Type B pancreatic cell (in vitro differentiated cells): ENCODE measurements at places on chromosomes 7 and 10. TPM values are rescaled to one million over a fixed set of nuclear protein-coding genes. Genes with fewer than 3 reads are reported as not detected.

Gene LLCFC1
- total RNA-seq, result not detected in 2 replicates

DNA sequence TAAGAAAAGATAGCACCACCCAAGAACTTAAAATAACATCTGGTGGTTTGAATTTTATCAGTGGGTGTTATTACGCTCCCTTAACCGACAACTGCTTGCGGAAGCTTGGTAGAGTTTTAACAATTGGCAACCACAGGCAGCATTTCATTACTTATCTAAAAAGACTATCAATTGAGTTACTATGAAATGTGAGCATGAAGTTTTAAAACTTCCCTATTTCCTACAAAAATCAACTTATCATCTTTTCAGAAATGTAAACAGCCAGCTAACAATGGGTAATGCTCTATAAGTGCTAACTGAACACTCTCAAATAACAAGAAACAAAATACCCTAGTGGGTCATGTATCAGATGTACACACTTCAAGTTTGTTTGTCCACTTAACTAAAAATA lies 68.8 kb downstream of the OSBPL3 start:
- no peaks in the 10 kb centered on the region for H3K27me3 ChIP-seq
- DNase-seq, result no peak
- no peaks in the 10 kb centered on the region for H3K36me3 ChIP-seq
- peaks cover 4% of the 10 kb centered on the region for H3K4me1 ChIP-seq
- H3K4me3 ChIP-seq, result no peak overlapping the region

Gene CCT6A
- total RNA-seq, result 128 and 151 TPM in 2 replicates

DNA sequence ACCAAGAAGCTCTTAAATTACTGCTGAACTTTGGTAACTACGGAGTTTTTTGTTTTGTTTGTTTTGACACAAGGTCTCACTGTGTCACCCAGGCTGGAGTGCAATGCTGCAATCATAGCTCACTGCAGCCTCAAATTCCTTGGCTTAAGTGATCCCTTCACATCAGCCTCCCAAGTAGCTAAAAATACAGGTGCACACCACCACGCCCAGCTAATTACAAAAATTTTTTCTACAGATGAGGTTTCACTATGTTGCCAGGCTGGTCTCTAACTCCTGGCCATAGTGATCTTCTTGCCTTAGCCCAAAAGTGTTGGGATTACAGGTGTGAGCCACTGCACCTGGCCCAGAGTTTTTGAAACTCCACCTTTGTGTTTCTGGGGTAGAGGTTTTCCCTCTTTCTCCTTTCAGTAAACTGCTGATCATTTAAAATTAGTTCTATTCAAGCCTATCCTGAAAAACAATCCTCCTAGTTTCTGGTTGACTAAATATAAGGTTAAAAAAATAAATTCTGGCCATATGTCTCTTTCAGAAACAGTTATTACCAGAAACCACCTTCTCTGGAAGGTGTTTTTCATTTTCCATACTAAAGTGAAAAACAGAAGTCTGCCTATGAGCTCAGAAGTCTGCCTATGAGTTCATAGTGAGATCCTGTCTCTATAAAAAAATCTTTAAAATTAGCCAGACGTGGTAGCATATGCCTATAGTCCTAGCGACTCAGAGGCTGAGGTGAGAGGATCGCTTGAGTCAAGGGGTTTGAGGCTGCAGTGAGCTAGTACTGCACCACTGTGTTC lies 63.9 kb downstream of the VOPP1 start:
- no peaks in the 10 kb centered on the region for H3K36me3 ChIP-seq
- H3K27ac ChIP-seq, result no peak overlapping the region
- H3K4me3 ChIP-seq, result no peak overlapping the region
- no peak for DNase-seq

DNA sequence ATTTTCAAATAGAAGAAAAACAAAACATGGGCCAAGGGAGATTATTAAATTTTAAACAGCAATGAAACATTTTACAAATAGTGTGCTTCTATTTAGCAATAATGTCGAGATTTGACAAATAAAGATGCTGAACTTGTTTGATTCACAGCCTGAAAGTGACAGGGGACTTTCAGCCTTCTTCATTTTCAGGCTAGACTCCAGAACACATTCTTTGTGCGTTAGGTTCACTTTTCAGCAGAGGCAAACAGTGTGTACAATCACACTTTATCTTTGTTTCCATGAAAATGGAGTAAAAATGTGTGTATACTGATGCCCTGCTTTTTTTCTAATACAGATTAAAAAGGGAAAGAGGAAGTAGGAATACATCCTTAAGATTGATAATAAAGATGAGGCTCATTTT lies 35.6 kb downstream of the FAM171A1 start:
- no peak overlapping the region for H3K4me3 ChIP-seq
- H3K4me1 ChIP-seq, result peaks cover 25% of the 10 kb centered on the region
- H3K27me3 ChIP-seq, result no peaks in the 10 kb centered on the region
- peaks cover 5% of the 10 kb centered on the region for H3K36me3 ChIP-seq
- no peak overlapping the region for H3K27ac ChIP-seq

DNA sequence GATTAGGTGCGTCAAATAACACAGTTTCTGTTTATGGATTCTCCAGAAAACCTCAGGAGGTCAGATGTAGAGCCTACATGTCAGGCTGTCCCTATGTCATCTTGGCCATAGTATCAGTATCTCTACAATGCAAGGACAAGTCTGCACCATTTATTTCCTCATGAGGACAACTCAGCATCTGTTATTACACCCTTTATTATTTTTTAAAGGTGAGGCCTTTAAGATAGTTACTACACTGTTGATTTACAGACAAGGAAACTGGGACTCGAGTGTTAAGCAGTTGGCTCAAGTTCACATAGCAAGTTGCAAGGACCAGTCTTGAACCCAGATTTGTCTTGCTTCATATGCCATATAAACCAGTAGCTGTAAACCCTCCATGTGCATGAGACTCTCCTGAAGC lies 23.2 kb upstream of the PPA1 start:
- H3K4me1 ChIP-seq, result no peaks in the 10 kb centered on the region
- no peaks in the 10 kb centered on the region for H3K27me3 ChIP-seq
- H3K4me3 ChIP-seq, result no peak overlapping the region
- no peak for DNase-seq
- no peaks in the 10 kb centered on the region for H3K36me3 ChIP-seq
- H3K27ac ChIP-seq, result no peak overlapping the region

Gene ANKRD1
- total RNA-seq, result 2.1 and 3.3 TPM in 2 replicates

DNA sequence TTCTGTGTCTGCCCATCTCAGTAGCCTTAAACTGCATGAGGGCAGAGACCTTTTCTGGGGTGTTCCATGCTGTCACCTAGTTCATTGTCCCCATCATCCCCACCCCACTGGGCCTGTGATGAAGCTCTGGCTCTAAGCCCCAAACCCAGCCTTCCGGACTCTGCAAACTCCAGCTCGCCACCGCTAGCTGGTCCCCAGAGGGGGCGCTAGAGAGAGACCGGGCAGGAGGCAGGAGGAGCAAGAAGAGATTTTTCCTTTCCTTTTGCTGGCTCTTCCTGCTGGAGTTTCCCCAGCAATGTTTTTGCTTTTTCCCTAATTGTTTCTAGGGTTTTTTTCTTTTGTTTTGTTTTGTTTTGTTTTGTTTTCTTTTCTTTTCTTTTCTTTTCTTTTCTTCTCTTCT lies 234.4 kb downstream of the TEX36 start:
- no peaks in the 10 kb centered on the region for H3K36me3 ChIP-seq
- H3K4me1 ChIP-seq, result no peaks in the 10 kb centered on the region
- no peak overlapping the region for H3K27ac ChIP-seq

- no peak overlapping the region for H3K27ac ChIP-seq
- no peak for DNase-seq
- no peak overlapping the region for H3K4me3 ChIP-seq
Measured at GRCh38 chr10:33133557-33133956, 175.5 kb upstream of the ITGB1 start.

DNA sequence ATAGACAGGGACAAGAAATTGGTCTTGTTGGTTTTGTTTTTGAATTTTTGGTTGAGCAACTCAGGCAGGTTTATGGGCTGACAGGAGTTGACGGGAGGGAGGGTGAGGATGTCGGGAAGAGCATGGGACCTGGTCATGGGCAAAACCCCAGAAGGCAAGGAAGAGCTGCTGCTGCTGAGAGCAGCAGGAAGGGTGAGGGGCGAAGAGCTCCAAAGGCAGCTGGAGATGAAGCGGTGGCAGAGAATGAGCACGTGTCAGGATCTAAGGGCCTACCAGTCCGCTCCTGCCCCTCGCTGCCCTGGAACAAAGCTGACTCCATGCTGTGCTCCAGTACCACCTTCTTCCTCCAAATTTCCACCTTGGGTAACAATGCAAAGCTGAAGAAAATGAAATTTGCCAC lies 84.3 kb downstream of the ARHGAP22 start:
- H3K27ac ChIP-seq, result no peak overlapping the region
- peaks cover 8% of the 10 kb centered on the region for H3K4me1 ChIP-seq
- H3K4me3 ChIP-seq, result no peak overlapping the region
- peaks cover 53% of the 10 kb centered on the region for H3K27me3 ChIP-seq

GRCh38 chr7:31729195-31729804 lies 42.3 kb downstream of the PPP1R17 start:
- DNase-seq, result no peak
- H3K4me1 ChIP-seq, result no peaks in the 10 kb centered on the region
- no peak overlapping the region for H3K27ac ChIP-seq
- H3K4me3 ChIP-seq, result no peak overlapping the region
- no peaks in the 10 kb centered on the region for H3K36me3 ChIP-seq

Gene PON1
- total RNA-seq, result 0.99 and 3.0 TPM in 2 replicates

Gene KLF14
- 0.55 and 0.94 TPM in 2 replicates for total RNA-seq

Gene RBM48
- 14.4 and 17.0 TPM in 2 replicates for total RNA-seq

Gene TMEM236
- total RNA-seq, result 11.6 and 14.7 TPM in 2 replicates

GRCh38 chr7:41298409-41298808 lies 404.5 kb downstream of the INHBA start:
- no peak overlapping the region for H3K4me3 ChIP-seq
- no peak overlapping the region for H3K27ac ChIP-seq
- H3K36me3 ChIP-seq, result no peaks in the 10 kb centered on the region
- H3K27me3 ChIP-seq, result no peaks in the 10 kb centered on the region
- no peak for DNase-seq

GRCh38 chr7:142053988-142054387 lies 57.5 kb upstream of the MGAM2 start:
- H3K36me3 ChIP-seq, result peaks cover 4% of the 10 kb centered on the region
- H3K27me3 ChIP-seq, result no peaks in the 10 kb centered on the region
- H3K4me1 ChIP-seq, result no peaks in the 10 kb centered on the region
